ENCODE measurements at places on chromosomes 12 and 14.

GRCh38 chr12:49621651-49622500 is 1.5 kb upstream of the PRPF40B start:
- no peak for DNase-seq

- DNase-seq, result no peak
These were observed 9.0 kb downstream of the DAZAP2 start for GRCh38 chr12:51247523-51248206.

DNA sequence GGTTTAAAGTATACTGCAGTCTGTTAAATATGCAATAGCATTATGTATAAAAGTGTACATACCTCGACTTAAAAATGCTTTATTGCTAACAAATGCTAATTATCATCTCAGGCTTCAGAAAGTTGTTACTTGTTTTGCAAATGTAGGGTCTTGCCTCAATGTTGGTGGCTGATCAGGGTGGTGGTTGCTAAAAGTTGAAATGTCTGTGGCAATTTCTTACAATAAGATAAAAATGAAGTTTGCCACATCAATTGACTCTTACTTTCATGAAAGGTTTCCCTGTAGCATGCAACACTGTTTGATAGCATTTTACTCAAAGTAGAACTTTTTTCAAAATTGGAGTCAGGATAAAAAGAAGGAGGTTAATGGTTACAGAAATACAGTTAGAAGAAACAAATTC is 407.7 kb upstream of the OR4E1 start:
- DNase-seq, result no peak

DNA sequence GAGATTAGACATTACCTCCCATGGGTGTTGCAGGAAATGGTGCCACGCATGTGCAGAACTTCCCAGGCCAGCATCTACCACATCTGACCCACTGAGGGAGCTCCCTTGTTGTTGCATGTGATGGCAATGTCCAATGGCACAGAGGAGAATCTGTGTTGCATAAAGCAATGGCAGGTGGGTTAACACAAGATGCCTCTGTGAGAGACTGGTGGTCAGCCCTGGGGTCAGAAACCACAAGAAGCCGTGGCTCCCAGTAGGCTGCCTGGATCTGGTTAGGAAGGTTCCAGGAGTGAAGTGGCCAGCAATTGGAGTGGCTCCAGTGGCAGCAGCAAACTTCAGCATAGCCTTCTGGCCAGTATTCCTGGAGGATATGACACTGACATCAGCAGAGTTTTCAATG is 65.9 kb upstream of the HMGA2 start:
- DNase-seq, result no peak

- no peak for DNase-seq
These were observed 5.0 kb upstream of the NEDD1 start for GRCh38 chr12:96902076-96902475.

GRCh38 chr14:95564060-95564459 is 29.2 kb downstream of the GLRX5 start:
- no peak for DNase-seq

DNA sequence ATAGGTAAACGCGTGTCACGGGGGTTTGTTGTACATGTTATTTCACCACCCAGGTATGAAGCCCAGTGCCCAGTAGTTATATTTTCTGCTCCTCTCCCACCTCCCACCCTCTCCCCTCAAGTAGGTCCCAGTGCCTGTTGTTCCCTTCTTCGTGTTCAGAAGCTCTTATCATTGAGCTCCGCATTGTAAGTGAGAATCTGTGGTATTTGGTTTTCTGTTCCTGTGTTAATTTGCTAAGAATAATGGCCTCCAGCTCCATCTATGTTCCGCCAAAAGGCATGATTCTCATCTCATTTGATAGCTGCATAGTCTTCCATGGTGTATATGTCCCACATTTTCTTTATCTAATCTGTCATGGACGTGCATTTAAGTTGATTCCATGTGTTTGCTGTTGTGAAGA is 6.9 kb upstream of the GPRC5D start:
- DNase-seq, result no peak

DNA sequence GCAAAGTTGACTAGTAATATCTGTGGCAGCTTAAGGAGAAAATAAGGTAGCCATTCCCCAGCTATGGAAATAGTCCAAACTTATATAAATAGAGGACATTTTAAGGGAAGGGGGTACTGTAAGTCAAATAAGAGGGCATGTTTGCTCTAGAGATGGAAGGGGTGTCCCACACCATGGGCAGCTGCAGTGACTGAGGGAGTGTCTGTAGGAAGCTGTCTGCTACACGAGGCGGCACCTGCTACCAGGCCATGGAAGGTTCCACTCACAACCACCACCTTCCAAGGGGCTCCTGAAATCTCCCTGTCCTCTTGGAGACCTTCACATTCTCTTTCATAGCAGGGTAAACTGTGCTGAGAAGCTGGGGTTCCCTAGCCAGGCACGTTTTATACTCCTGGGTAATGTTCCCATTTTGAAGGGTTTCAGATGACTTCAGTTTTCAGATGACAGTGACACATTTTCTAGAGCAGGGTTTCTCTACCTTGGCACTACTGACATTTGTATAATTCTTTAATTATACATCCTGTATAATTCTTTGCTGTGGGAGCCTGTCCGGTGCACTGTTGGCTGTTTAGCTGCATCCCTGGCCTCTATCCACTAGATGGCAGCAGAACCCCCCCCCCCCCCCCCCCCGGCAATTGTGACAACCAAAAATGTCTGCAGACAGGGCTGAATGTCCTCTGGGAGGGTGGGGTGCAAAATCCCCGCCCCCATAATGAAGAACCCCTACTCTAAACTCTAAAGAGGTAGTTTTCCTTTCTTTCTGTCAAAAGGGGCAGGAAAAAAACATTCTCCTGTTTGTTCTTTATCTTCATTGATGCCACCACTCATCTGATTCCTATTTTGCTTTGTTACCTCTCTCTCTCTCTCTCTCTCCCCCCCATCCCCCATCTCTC is 11.6 kb upstream of the SMCO2 start:
- DNase-seq, result no peak

GRCh38 chr14:54446161-54446693 is 5.1 kb upstream of the CNIH1 start:
- DNase-seq, result peak; percentile 94

GRCh38 chr14:21106176-21106497 is 5.3 kb downstream of the TMEM253 start:
- DNase-seq, result no peak

DNA sequence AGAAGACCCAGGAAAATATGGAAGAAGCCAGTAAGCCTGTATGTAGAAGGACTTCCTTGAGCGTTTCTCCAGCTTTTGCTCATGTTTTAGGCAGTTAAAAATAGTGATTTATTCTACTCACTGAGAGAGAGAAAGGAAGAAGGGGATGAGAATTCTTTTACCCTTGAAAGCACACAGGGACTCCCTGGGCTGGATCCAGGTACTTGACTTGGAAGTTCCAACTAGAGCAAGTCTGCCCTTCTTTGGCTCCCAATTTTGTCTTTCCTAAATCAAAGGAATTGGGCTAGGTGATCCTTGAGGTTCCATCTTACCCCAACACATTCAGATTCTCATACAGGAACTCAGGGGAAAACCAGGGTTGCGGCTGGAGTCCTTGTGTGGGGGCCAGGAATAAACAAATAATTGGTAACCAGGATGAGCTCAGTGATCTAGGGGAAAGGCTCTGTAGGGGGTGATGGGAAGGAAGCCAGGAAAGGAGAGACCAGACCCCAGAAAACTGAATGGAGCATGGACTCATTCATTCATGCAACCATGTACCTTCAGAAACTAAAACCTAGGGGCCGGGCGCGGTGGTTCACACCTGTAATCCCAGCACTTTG is 11.5 kb upstream of the ITGA5 start:
- no peak for DNase-seq

DNA sequence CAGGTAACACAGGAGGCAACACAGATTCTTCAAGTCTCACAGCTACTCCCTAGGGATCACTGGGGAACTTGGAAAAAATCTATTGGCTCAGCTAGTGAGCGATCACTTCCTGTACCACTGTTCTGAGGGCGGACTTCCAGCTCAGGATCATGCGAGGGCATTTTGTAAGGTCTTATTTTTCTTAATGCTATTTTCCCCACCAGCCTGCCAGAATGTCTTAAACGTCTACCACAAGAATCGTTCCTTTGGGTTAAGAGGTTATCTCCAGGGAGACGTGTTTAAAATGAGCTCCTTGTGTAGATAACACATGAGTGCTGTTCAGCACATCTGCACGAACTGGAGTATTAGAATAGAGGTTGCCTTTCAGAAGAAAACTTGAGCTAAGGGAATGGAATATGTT is 162.6 kb downstream of the ETNK1 start:
- DNase-seq, result peak; percentile 8

Measured in kidney (tissue), 22 donors.